Aorta (tissue), 5 donors: ENCODE measurements at places on chromosomes 16 and 17.

- no peak for DNase-seq
Observed at GRCh38 chr17:67013891-67014290, 30.5 kb upstream of the CACNG1 start.

- no peak for DNase-seq
Observed at GRCh38 chr17:75941442-75941819, 589 bp upstream of the FBF1 start.

GRCh38 chr16:51035110-51035498 lies 116.0 kb downstream of the SALL1 start:
- no peak for DNase-seq

DNA sequence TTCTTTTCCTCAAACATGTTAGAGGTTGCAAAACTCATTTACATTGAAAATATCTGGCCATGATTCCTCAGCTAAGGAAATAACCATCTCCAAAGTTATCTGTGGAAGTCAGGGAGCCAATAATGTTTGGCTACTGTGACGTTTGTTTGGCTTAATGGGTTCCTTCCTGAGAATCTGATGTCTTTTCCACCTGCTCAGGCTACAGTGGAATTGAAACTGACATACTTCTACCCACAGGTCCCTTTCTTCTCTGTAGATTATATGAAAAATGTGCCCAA lies 221.1 kb upstream of the XYLT1 start:
- no peak for DNase-seq

- DNase-seq = peak; percentile 89
Observed at GRCh38 chr16:74700438-74701225, at the start of gene MLKL. Gene MLKL (minus strand): TSS chr16:74700862. CDS start chr16:74695757, 5,105 bp downstream.

GRCh38 chr17:47735536-47736011 lies 2.5 kb downstream of the TBX21 start:
- DNase-seq = peak; percentile 36
